ENCODE measurements at places on chromosomes 6 and 20. TPM values are rescaled to one million over a fixed set of nuclear protein-coding genes. Genes with fewer than 3 reads are reported as not detected.

TAF4 gene
- 15.9 TPM for total RNA-seq

DNA sequence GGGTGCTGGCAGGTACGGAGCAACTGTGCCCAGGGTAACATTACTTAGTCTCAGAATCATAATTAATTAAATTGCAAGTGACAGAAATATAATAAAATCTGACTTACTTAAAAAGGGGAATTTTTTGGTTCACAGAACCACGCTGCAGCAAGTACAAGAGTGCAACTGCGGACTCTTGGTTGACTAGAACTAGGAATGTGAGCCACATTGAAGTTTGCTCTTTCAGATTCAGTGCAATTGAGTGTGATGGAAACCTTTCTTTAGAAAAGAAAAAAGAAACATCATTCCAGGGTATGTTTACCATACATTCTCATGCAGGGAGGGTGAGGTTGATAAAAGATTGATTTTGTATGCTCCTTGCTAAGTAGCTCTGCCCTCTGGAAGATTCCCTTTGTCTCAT, 45.0 kb upstream of the GGTLC1 start:
- DNase-seq: no peak

- DNase-seq: no peak
Observed at GRCh38 chr6:17525637-17526036, 74.5 kb upstream of the FAM8A1 start.

MAP7 gene
- total RNA-seq: 0.47 TPM

DNA sequence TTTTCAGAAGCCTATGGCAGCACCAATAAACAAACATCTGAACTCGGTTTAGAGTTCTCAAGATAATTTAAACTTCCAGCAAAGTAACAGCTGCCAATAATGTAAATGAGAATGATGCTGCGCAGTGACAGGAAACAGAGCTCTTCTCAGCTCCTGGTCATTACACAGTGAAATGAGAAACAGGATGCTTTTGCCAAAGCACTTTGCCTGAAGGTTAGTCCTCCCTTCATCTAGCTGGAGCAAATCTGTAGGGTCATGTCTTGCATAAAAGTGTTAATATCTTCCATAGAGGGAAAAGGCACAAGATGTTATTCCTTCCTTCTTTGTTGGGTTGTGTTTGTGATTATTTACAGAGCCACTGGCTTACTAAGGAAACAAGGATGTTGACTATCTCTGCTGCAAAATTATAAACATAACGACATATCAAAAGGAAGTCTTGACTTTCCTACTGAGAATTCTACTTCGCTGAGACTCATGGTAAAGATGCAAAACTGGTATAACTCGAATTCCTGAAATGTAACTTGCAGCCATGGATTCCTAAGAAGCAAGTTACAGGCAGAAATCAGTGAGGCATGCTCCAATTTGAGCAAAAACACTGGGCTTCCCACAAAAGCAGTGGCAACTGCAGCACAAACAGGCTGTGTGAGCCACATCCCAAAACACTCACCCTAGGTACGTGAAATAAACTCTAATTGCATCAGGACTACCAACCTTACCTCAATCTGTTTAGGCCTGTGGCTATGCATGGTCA, 102.5 kb upstream of the BEND6 start:
- DNase-seq: no peak

DNA sequence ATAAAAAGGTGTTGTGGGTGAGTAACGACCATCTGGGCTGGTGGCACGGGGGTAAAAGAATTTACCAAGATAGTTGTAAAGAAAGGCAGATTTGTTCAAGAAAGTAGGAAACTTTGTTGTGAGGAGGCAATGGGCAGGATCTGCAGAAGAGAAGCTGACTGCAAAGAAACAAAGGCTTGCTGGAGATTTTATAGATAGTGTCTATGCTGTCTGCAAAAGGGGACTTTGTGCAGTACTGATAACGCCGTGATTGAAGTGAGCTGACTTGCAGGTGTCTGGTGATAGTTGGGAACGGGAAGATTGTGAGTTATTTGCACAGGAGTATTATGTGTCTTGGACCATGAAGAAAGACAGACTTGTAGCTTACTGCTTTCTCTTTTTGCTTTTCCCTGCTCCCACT, 36.8 kb upstream of the GSTA3 start:
- no peak for DNase-seq

GRCh38 chr20:51037532-51038115, 14.7 kb upstream of the KCNG1 start:
- DNase-seq: no peak

ANKRD66 gene
- not detected for total RNA-seq

MRPS26 gene
- 63.6 TPM for total RNA-seq

GRCh38 chr6:111358454-111358853, 124.6 kb downstream of the REV3L start:
- DNase-seq: no peak

OR12D3 gene
- total RNA-seq: not detected

NFATC2 gene
- 38.3 TPM for total RNA-seq

DNA sequence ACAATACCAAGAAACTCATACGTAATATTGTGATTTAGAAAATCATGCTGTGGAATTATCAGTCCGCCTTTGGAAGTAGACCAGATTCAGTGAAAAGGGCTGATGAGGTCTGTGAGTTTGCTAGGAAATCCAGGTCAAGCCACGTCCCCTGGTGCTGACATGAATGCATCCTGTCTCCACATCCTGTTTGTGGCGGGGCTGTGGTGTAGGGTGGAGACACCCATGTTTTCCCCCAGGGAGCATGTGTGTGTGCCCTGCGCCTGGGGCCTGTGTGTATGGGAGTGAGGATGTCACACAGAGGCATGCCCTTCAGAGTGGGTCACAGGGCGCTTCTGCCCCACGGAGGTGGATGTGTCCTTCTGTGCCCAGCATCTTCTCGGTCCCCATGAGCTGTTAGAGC, 109.1 kb downstream of the SASH1 start:
- DNase-seq: peak; percentile 27

NDUFAF5 gene
- total RNA-seq: 25.9 TPM

Data from activated CD8-positive, alpha-beta T cell treated with anti-CD3 and anti-CD28 coated beads for 36 hours (primary cell).